ENCODE measurements at places on chromosomes 2 and 18.

- peak; percentile 75 for DNase-seq
Measured at GRCh38 chr2:43312755-43313641, 86.6 kb upstream of the ZFP36L2 start.

DNA sequence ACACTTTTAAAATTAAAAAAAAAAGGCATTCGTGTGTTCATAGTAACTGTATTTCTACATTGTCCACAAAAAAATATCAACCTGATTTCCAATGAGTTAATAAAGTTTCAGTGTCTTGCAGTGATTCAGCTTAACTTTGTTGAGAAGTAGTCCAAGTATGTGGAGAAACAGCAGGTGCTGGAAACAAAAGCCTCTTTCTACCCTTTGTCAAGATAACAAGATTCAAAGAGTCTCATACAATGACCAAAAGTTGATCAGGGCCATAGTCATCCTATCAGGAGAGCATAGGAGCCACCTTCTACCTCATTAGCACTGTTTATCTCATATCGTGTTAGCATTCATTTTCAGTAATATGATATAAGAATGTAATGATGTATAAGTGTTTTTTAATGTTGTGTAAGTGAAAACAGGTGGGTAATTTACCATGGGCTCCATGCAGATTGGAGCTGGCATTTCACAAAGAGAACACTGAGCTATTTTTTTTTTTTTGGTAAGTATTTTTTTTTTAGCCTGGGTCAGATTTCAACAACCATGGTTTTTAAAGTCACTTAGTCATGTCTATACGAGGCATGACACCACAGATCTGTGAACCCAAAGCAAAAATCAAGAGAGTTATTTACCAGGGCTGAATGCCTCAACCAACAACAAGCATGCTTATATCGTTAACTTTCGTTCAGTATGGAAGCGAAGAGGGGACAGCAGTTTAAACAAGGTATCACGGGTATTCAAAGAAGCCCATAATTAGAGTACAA, 165.0 kb upstream of the ZNF521 start:
- no peak for DNase-seq

GRCh38 chr2:69847068-69847828, 17.8 kb downstream of the GMCL1 start:
- no peak for DNase-seq

DNA sequence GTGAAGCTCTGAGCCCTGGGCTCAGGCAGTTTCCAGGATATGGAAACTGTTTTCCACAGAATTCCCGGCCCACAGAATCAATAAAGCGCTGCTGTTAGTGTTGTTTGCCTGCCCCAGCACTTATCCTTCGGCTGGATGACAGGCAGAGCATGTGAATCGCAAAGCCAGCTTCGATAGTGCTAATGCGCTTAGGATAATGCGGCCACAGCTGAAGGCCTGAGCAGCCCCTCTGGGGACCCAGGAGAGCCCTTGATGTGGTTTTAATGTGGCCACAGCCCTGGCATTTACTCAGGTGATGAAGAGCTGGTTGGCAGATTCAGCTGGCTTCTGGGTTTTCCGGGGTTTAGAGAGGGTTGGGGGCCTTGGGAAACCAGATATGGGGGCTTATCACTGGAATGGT, 23.7 kb downstream of the PCARE start:
- no peak for DNase-seq

DNA sequence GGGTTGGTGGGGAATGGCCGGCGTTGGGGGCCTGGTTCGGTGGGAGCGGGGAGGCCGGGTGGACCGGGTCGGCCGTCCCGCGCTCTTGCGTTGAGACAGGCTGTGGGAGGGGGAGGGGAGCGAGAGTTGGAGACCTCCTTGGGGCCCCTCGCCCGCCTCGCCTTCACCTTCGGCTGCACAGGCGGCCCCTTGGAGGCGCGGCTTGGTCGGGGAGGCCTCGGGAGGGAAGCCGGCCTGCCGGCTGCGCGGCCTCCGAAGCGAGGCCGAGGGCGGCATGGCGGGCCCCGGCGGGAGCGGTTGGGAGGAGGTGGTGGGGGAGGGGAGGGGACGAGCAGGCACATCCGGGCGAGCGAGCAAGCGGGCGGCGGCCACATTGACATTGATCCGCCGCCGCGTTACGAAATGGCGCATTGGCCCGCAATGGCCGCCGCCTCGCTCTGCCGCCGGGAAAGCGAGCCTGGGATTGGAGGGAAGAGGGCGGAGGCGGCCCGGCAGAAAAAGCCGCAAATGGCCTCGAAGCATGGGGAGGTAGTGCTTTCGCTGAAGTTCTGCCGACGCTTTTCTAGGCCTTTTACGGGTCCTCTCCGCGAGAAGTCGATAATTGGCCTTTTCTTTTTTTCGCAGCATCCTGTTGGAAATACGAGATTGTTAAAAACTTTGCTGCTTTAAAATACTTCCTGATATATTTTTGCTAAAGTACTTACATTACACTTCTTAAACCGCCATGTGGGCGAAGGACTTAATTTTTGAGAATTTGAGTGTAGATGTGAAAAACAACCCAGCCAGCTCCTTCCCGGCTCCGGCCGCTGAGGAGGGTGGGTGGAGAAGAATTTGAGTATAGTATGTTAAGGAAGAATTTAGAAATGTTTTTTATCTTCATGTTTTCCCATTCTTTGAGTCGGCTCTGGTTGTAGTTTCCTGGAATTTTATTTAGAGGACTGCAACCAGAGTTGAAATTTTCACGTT, 580 bp downstream of the HNRNPA3 start:
- peak; percentile 93 for DNase-seq

DNA sequence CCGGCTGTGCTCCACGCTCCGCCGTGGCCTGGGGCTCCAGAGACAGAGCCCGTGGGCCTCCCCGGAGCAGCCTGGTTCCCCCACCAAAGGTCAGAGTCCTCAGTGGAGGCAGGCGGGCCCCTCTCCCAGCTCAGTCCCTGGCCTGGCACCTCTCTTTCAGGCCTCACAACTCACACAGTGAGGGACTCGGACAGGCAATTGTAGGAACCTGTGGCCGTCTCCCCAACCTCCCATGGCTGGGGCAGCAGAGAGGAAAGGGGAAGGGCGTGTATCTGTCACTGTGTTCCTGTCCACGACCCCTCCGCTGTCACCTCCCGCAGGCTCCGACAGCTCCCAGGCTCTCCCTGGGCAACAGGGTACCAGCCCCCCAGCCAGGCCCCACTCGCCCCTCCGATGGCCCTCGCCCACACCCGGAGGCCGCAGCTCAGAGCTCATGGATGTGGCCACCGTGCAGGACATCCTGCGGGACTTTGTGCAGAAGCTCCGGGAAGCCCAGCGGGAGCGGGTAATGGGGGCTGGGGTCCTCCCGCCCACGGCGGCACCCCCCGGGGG, 32.4 kb upstream of the SNED1 start:
- no peak for DNase-seq

DNA sequence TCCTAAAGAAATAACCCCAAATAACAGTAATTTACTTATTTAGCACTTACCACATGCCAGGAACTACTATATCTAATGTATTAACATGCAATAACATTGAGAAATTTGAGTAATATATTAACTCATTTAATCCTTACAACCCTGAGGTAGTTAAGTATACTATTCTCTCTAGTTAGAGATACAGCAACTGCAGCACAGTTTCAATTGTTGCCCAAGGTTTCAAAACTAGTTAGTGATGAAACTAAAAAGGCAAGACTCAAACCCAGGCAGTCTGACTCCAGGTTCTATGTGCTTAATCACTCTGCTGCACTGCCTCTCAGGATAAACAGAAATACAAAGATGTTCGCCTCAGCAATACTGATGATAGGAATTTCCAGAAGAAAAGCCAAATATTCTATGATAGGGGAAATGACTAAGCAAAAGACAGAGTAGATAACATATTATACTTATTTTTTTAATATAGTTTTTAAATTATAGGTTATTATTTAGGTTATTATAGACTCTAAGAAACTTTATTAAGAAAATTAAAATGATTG, 88.0 kb downstream of the SS18 start:
- peak; percentile 55 for DNase-seq

DNA sequence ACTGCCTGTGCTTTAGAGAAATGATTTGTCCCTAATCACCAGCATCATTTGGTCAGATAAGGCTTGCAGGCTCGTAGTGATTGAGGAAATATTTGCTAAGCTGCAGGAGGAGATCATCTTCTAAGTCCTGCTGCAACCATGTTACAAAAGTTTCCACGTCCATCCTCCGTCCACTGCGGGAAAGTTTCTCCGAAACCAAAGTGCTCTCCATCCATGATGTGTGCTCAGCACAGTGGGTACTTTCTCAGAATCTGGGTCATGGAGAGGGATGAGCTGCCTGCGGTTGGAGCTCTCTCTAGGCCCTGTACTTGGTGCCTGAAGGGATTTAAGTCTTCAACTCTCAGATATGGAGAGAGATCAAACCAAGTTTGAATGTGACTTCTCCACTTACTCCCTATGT, 39.3 kb downstream of the IL1RL2 start:
- no peak for DNase-seq

DNA sequence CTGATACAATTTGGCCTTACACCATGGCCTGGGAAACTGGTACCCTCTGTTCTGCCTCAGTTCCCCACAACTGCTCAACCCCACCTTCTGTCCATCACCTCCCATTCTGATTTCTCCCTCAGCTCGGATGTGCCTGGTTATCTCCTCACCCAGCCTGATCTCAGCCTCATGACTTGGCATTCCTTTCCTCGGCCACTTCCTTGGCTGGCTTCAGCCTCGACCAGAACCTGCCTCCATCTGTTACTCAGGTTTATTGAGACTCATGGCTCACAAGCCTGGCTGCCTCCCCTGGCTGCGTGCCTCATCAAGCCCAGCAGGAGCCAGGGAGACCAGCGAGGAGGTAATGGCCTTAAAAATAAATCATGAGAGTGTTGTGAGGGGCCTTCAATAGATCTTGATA, 356.2 kb upstream of the SPRED2 start:
- no peak for DNase-seq

DNA sequence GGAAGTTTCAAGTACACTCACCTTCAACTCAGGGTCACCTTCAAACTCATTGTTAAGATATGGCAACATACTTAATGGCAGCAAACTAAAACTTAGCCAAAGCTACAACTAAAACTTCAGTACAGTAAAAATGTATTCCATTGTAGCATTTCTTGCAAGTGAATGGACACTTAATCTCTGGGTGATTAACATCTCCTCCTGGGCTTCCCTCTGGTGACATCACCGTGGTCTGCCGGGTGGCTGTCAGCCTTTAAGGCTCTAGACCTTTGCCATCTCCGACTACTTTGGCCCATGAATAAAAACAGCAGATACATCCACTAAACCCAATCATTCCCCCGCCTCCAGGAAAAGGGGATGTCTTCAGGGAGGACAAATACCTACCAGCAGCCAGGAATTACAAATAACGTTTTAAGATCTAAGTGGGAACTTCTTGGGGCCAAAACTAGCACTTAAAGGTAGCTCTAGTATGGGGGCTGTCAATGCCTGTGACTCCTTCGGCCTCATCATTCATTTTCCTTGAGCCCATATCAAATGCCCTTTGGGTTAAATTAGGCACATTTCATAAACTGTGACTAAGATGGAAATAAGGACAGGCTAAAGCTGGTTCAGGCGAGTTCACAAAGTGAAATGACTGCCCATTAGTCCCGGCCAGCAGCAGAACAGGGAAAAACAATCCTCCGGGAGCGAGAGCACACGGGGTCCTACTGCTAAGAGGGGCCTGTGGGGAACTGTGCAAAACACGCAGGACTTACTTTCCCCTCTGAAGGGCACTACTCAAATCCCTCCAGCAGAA, 1.1 kb downstream of the TFCP2L1 start:
- peak; percentile 8 for DNase-seq

DNA sequence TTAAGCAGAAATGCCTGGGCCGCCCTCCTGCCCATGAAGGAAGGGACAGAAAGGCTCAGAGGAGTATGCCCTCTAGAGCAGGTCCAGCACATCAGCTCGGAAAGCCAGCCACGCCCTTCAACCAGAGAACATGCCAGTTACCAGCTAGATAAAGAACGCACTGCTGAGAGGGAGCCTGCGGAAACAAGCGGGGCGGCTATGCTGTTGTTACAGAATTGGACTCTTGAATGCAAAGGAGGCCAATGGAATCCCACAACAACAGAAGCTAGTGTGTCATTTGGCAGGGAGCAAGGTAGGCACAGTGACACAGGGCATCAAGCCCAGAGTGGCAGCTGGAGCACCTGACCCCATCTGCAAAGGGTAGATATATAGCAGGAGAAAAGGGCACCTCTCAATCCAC, 242.9 kb upstream of the ID2 start:
- DNase-seq, result no peak

GRCh38 chr18:31398191-31398590, 21.6 kb downstream of the DSG4 start:
- no peak for DNase-seq

- DNase-seq, result no peak
Measured at GRCh38 chr2:232281858-232282507, 96.6 kb upstream of the ALPP start.

GRCh38 chr2:137118140-137118539, 352.8 kb downstream of the THSD7B start:
- DNase-seq, result peak; percentile 25

GRCh38 chr2:68789603-68790002, 55.0 kb downstream of the ARHGAP25 start:
- no peak for DNase-seq

- no peak for DNase-seq
Measured at GRCh38 chr2:12979066-12979465, 262.3 kb downstream of the TRIB2 start.

GRCh38 chr2:100786985-100787384, 33.0 kb upstream of the NPAS2 start:
- no peak for DNase-seq

DNA sequence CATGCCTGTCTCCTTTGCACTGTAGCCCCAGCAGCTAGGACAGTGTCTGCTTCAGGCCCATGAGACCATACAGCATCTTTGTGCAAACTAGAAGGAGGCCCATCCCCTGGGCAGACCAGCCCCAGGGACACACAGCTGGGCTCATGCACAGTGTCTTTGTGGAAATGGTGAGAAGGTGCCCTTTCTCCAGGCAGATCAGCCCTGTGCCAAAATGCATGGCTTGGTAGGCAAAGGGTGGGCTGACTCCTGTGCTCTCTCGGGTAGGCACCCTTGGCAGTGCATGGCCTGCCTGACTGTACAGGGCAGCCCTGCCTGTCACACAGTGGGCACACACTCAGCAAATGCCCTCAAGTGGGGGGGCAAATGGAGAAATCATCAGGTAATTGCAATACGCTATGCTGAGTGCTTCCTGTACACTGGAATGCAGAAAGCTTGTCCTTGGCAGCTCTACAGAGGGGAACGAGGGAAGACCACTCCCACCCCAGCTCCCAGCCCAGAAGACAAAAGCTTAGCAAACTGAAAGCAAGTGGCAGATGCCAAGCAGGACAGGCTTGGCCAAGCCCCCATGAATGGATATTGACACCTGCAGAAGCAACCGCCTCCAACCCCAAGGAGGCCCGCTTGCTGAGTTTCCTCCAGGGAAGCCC, 21.6 kb downstream of the TNS1 start:
- DNase-seq, result no peak

All from iris pigment epithelial cell (primary cell).